ENCODE measurements at places on chromosomes 3 and 15.

DNA sequence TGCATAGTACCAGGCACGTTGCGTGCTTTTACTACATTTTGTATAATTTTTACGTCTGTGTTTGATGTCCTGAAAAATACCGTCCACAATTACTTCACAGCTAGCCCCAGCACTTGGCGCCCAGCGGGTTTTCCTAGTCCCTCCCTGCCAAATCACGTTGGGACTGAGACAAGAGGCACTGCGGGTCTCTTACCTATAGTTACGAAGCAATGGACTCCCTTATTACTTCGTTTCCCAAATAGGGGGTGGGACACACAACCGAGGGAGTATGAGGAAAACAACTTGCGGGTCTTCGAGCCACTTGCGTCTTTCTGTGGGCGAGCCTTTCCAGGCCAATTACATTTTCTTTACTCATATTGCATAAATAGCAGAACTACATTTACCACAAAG, 620 bp upstream of the CMSS1 start:
- ATAC-seq, result peak; percentile 20

GRCh38 chr15:79373728-79374127, 58.4 kb upstream of the MINAR1 start:
- no peak for ATAC-seq

GRCh38 chr15:43954181-43954621, 127.4 kb downstream of the WDR76 start:
- ATAC-seq, result no peak

- no peak for ATAC-seq
These were observed 1.2 kb downstream of the BTLA start for GRCh38 chr3:112497897-112498548.

DNA sequence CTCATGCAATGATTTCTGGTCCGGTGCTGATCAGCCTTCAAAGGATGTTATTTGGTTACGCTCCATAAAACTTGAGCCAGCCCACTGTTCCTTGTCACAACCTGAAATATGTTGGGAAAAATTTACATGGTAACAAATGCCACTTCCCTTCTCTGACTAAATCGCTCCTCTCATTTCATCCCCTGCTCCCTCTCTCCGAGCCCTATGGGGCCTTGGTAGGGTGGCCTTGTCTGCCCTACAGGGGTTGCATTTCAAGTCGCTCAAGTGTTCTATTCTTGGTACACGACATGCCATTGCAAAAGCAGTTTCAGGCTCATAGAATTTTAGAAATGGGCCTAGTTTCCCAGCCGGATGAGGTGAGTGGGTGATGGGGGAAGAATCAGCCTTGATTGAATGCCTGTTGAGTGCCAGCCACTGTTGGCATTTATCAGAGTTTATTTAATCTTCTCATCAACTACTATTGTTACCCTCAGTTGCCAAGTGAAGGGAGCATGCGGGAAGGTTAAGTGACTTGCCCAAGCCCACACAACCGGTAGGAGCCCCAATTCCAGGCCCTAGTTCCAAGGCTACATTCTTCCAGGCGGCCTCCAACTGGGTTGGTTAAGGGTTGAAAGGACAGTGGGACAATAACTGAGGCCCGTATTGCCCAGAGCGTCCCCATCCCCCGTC, 961 bp upstream of the ABHD2 start:
- ATAC-seq, result no peak

DNA sequence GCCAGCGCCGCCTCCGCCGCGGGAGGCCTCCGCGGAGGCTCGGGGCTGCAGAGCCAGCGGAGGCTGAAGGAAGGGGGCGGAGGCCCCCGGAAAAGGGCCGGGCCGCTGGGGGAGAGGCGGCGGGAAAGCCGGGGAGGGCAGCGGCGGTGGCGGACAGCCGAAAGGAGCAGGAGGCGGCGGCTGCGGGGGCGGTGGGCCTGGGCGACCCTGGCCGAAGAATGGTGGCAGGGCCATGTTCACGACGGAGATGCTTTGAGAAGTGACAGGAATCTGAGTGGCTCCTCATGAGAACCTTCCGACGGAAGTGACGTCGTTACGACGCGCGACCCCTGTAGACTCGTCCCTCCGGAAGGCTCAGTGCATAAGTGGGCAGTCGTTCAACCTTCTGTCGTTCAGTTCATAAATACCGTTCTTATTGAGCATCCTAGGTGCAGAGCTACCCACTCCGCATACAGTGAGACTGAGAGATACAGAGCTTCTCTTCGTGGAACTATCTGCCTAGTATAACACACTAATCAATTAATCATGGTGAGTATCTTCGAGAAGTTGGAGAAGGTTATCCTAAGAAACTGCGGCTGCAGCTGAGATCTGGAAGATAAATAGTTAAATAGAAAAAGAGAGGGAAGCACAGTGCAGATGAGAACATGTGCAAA, at the start of gene PDCD7:
Gene PDCD7 (minus strand): TSS at position 261 of the 653 bp plus-strand sequence. CDS start 27 bp downstream, at position 234.
- ATAC-seq, result peak; percentile 87

DNA sequence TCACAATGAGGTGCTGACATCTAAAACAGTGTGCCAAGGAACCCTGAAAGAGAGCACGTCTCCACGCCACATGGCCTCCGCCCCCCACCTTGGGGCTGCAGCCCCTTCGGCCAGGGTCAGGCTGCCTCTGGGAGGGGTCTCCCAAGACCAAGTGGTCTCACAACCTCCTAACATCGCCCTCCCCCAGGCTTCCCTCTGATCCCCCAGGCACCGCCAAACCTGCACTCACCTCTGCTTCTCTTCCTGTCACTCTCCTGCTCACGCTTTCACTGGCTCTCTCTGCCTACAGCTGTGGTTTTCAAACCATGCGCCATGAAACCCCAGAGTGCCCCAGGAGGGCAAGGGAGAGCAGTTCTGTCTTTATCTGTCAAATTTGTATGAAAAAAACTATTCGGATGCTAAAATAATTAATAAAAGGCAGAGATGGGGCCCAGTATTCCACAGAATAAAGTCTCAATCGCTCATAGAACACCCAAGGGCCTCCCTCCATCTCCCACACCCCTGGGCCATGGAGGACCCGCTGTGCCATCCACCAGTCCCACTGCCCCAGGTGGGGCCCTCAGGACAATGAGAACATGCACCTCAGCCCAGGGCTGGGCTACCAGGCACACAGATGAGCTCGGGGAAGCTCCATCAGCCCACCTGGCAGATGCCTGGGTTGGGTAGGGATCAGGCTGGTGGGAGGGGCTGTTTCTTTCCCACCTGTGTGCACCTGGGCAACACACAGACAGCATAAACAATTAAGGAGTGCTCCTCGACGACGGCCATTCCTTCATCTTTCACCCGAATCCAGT, 21.5 kb downstream of the CYFIP1 start:
- no peak for ATAC-seq

Data from esophagus mucosa (tissue), 1 donor.